ENCODE measurements at places on chromosomes 3 and 15.

- no peak for DNase-seq
These were observed 34.0 kb upstream of the ZNF280D start for GRCh38 chr15:56767315-56767714.

- peak; percentile 70 for DNase-seq
These were observed 6.2 kb downstream of the TSC22D2 start for GRCh38 chr3:150414258-150414657.

DNA sequence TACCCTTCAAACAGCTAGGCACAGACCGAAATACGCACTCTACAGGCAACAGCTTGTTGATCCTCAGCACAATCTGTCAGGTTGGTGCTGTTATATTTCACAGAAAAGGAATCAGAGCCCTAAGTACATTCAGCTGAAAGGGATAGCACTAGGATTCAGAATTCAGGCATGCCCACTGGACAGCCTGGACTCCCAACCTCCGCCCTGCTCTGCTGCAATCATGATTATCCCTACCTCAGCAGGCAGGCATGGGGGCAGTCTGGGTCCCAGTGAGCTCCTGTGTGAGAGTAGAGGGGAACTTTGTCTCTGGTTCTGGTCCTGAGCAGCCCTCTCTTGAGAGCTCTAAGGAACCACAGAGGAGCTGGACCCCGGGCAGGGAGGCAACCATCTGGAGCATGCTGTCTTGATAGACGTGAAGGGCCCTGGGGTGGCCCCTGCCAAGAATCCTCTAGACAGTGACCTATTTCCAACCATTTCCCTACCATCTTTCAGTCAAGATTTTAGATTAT lies 23.4 kb upstream of the NOX5 start:
- DNase-seq, result no peak

- no peak for DNase-seq
These were observed 9.0 kb upstream of the RPS17 start for GRCh38 chr15:82549199-82549665.

DNA sequence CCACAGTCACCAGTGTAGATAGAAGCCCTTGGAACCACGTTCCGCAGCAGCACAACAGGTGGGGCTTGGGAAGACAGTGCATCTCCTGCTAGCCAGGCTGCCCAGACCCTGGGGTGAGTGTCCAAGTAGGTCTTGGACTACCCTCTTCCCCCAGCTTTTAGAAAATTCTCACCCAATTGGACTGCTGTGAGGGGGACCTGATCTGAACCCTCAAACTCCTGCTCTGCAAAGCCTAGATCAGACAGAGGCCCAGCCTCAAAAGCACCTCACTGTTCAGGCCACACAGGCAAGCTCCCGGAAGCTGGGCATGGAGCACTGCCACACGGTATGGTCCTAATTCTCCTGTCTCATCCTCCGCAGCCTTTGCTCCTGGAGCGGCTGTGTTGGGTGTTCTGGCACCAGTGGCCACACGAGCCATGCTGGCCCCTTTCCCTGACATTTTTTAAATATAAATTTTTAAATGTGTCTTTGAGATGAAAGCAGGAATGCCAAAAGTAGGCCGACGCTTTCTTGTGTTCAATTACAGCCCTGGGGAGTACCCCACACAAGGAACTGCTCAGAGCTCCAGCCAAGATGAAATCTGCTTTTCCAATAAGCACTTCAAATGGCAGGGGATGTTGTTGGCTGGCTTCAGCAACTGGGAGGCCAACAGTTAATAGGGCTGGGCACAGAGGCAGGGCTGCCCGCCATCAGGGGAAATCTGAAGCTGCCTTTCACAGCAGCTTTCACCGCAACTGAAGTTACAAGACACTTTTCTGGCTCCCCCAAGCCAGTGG lies 40.9 kb downstream of the CPN2 start:
- no peak for DNase-seq

DNA sequence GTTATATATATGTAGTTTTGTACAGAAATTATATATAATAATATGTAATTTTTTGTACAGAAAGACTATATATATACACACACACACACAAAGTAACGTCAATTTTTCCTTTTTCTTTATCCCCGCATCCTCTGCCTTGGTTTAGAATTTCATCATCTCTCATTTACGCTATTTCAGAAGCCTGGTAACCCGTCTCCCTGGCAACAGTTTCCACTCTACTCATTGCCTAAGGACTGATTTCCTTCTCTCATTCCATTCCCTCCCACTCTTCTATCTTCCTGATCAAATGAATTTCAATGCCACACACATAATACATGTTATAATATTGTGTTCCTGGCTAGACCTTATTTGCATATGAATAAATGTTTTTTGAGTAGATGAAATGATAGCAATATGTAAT lies 47.8 kb upstream of the NDN start:
- DNase-seq, result peak; percentile 26

GRCh38 chr3:180932819-180933218 lies 20.3 kb downstream of the FXR1 start:
- no peak for DNase-seq

- peak; percentile 74 for DNase-seq
These were observed at the start of gene ALDH1L1 for GRCh38 chr3:126180477-126181397. Gene ALDH1L1 (minus strand): TSS chr3:126180586. CDS start chr3:126160979, 19,607 bp downstream.

DNA sequence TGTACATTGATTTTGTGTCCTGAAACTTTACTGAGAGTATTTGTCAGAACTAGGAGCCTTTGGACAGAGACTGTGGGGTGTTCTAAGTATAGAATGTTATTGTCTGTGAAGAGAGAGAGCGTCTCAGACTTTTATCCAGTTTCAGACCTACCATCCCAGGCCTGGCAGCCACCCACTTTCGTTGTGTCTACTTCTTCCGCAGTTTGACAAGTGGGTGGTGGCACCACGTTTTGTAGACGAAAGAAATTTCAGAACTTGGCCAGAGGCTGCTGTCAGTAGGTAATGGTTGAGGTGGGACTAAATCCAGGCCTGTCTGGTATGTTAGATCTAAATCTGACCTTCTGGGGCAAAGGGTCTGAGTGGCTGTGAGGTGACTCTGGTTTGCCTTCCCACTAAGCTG lies 13.4 kb upstream of the TRAK1 start:
- no peak for DNase-seq

- DNase-seq, result peak; percentile 77
These were observed 48.0 kb upstream of the APEH start for GRCh38 chr3:49626101-49626581.

DNA sequence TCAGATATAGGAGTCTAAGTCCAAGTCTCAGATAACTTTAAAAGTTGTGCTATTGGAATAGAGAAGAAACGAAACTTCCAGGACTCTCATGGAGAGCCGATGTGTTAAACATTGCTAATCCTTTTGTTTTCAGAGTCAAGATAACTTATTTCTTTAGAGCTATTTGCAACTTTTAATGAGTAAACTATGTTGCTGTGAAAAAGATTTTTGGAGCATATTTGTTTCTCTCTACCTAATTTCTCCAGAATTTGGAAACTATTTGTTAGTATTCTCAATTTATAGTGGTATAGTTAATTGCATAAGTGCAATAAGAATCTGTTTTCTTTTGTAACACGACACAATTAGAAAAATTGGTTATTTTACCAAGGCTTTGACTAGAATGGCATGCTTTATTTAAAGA lies 588.9 kb downstream of the NTRK3 start:
- no peak for DNase-seq

- DNase-seq, result peak; percentile 64
These were observed 3.3 kb downstream of the SCAMP2 start for GRCh38 chr15:74869726-74870407.

DNA sequence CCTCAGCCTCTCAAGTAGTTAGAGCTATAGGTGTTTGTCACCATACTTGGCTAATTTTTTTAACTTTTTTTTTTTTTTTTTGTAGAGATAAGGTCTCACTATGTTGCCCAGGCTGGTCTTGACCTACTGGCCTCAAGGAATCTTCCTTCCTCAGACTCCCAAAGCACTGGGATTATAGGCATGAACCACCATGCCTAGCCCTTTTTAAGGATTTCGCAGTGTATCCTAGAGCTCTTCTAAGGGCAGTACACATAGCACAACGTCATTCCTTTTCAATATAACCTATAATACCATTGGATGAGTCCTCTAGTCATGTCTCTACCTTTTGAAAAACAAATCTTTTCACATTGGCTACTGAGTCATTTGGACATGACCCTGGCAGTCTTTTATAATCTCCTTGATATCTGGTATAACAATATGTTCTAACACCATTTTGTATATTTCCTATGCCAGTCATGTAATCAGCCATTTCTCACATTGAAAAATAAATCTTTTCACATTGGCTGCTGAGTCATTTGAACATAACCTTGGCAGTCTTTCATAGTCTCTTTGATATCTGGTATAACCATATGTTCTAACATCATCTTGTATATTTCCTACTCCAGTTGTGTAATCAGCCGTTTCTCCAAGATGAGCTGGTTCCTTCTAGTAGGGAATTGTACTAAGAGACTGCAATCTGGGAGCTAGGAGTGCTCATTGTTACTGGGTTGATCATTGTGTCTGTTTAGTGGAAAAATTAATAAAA lies 944.7 kb downstream of the MCTP2 start:
- DNase-seq, result no peak

- DNase-seq, result no peak
These were observed 6.0 kb upstream of the TSEN2 start for GRCh38 chr3:12478326-12478725.

GRCh38 chr3:107690522-107691138 lies 167.9 kb downstream of the BBX start:
- DNase-seq, result peak; percentile 52

DNA sequence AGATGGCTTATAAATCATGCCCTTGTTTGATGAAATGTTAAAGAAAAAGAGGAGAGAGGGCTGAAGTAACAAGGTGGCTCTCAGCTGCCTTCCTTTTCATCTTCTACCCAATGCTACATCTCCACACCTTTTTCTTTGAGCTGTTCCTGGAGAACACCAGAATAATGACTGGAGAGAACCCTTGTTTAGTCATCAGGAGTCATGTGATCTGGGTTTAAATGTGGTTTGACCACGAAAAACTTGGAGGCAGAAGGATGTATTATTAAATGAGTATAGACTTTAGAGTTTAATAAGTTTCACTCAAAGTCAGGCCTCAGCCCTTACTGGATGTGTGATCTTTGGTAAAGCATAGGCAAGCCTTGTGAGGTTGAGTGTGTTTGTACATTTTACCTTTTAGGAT lies 230.3 kb upstream of the TBL1XR1 start:
- no peak for DNase-seq

- DNase-seq, result no peak
These were observed 27.0 kb downstream of the CRYGS start for GRCh38 chr3:186517218-186517617.

DNA sequence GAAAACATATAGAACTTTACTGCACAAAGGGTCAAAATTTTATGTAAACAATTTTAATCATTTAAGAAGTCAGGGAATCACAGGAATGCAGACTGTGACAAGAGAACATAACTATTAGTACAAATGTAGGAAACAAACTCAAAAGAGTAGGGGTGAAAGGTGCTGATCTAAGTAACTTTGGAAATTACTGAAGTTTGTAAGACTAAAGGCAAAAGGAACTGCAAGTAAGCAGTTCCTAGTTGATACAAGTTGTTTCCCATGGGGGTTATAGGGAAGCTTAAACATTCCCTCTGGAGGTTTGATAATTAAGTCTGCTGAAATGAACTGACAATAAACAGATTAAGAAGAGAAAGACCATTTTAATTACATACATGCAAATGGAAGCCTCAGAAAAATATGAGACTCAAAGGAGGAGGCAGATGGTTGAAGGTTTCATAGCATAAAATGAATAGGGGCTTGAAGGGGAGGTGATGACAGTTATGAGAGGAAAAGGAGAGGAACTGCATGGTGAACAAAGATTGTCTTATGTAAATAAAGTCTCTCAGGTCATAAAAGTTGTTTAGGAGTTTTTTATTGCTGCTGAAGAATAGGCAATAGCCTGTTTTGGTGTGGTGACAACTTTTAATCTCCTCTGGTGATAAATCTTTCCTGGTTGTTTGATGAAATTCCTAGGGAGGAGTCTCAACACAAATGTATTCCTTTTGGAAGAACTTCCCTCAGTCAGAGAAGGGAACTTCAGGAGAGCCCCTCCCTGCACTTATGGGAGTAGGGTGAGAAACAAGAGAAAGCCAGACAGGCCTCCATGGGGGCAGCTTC lies 17.1 kb downstream of the SETMAR start:
- no peak for DNase-seq

DNA sequence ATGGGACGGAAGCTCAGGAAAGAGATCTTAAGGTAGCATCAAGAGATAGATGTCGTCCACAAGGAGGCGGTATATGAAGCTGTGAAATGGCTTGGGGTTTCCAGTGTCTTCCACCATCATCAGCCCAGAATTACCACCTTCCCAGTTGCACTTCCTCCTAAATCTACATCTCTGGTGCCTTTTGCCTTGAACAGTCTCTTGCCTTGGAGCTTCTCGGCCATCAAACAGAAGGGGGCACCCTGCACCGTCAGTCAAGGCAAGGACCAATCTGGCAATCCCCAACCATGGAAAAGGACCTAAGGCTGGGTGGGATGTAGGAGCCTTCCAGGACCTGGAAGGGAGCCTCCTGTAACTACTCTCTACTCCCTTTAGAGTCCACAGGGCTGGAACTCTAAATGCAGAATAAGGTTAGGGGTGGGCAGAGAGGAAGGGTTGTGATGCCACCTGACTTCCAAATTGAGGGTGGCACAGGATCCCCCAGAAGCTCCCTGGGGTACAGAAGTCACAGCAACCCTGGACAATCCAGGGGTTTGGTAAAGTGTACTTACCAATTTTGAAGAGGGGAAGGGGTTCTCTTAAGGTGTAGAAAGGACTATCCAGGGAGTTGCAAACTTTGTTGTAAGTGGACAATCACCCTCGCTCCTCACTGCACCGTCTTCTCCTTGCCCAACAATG lies 1.0 kb upstream of the RYR3 start:
- DNase-seq, result no peak

- no peak for DNase-seq
These were observed 286.7 kb upstream of the SOX2 start for GRCh38 chr3:181425074-181425473.

DNA sequence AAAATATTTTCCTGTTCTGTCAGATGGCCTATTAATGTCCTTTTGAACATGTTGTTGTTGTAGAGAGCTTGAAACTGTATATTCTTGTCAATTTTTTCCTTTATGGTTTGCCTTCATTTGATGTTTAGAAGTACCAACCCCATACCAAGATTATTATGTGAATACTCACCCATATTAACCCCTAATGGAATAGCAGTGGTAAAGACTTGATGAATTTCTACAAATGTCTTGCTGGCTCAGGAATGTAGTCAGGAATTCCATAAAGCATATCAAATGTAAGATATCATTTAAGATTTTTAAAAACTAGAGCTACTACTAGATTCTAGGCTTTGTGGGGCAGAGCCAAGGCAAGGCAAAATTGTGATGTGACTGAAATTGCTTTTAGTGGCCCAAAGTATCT lies 30.0 kb downstream of the MYO5A start:
- no peak for DNase-seq

DNA sequence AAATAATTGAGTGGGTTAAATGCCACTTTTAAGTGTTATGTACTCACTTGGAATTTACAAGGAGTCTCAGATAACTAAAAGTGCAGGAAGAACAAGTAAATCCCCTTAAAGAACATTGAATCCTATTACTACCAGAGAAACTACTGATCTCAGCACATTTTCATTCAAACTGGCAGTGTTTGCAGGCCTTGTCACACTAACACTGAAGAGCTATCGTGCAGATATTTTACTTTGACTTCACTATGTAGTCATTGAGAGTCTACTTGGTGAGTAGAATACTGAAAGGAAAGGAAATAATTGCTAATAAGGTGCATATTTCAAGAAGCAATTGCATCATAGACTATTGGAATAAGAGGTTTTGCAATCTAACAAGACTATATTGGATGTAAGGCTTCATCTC lies 721.4 kb upstream of the CBLB start:
- no peak for DNase-seq

- DNase-seq, result peak; percentile 67
These were observed 41.6 kb downstream of the KLHL18 start for GRCh38 chr3:47324278-47324865.

Measured in putamen (tissue), 1 donor.